Activated naive CD4-positive, alpha-beta T cell (primary cell): ENCODE measurements at places on chromosomes 3 and 15.

DNA sequence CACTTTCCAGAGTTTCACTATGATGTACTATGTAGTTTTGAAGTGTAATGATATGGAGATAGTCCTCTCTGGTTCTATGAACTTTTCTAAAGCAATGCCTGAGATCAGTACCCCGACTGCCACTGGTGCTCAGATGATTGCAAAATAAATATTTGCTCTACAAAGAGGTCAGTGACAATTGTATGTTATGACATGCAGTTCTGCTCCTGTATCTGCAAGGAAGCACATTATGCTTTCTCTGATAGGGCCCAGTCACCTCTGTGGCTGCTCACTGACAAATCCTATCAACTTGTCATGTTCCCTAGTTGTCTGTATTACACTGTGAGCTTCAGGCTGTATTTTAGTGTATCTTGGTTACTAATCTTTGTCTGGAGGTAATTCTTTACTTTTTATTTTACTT, 362.6 kb downstream of the ROBO1 start:
- no peak for DNase-seq

DNA sequence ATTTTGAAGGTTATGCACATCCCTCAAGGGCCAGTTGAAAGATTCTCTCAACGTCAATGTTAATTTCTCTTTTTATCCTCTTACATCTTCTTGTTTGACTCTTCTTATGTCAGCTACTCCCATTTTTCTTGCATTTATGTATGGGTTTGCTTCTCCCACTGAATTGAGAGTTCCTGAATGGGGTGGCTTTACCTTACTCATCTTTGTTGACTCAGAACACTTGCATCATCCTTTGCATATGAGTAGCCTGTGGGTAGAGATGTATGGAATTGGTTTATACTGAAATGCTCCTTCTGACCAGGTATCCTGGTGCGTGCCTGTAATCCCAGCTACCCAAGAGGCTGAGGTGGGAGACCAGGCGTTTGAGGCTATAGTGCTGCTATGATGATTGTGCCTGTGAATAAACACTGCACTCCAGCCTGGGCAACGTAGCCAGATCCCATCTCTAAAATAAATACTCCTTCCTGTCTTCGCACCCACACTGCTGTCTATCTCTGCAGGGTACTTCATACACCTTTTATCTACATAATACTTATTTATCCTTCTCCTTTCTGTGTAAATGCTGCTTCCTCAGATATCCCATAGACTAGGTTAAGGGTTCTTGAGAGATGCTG, 123.6 kb upstream of the DPH6 start:
- DNase-seq: no peak

DNA sequence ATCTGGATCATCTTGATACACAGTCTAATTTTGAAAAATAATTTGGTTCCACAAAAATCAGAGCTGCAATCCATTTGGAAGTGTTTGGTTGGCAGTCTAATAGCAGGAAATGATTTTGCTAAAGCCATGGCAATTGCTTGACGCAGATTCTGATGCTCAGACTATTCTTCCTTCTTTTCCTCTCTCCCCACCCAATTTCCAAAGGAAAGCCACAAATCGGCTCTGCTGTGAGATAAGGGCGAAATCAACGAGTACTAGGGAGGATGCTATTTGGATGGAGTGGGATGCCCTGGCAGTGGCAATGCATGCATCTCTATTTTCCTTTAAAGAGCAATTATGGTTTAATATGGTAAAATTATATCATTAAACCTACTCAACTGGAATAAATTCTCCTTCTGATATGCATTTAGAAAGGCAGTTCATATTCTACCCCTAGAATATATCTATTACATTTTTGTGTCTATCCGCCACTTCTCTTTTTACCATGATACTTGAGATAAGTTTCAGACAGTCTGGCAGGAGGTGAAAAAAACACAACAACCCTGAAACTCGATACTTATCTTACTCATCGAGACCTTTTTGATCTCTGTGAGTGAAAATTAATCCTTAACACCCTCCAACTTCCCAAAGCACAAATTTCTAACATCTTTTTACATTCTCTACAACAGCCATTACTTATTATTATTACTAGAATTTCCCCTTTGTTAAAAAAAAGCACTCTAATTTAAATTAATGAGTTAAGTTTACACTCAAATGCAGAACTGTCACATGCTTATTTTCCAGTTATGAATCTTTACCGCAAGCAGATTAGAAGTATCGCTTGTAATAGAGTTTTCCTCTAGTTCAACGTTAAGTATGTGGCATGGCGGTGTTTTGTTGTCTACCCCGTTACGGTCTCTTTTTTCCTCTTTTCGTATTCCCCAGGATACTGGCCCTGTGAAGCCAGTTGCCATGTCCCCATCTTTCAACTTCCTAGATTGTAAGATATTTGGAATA, 433.3 kb downstream of the FOXP1 start:
- DNase-seq: no peak

DNA sequence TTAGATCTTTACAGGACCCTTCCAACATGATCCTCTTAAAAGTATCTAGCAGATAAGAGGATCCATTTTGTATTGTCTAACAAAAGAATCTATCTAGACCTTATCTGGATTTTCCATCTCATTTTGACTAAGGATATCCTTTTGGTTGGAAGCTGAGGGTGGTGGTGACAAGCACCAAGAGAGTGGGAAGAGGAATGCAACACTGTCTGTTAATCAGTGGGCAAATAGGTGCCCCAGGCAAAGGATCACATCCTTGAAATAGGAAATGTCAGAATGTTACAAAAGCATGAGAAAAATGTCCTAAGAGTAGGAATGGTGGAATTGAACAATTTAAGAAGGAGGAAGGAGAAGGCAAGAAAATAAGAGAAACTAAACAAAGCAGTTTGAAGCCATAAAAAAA, 420.7 kb upstream of the CNTN3 start:
- DNase-seq: no peak

GRCh38 chr3:58626841-58627569, 39.6 kb downstream of the FAM3D start:
- DNase-seq: no peak
